GM18507 (cell line): ENCODE measurements at places on chromosomes 3 and 15.
A peak's percentile ranks its signal among the peaks of the same experiment; 100 is the strongest.

- DNase-seq = no peak
These were observed 110.7 kb downstream of the PLD1 start for GRCh38 chr3:171699601-171700000.

- no peak for DNase-seq
These were observed 323.8 kb upstream of the DNAJC19 start for GRCh38 chr3:181313335-181313734.

- no peak for DNase-seq
These were observed 47.4 kb upstream of the TMC3 start for GRCh38 chr15:81421461-81421860.

DNA sequence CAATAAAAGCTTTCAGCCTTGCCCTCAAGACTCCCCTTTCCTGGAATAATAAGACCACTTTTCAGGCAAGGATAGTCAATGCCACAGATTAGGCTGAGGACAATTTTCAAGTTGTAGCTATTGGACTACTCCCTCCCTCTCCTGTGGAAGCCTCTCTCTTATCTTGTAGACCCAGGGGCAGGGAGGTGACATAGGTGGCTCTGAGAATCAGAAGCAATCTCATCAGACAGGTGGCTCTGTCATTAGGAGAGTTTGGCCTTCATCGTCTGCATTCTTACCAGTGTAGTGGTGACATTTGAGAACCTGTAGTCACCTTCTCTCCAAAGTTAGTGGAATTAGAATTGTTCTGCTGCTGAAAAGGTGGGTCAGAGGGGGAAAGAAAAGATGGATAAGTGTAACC, 80.0 kb downstream of the LARS2 start:
- no peak for DNase-seq

GRCh38 chr3:184336547-184337398, 627 bp upstream of the FAM131A start:
- DNase-seq = no peak

DNA sequence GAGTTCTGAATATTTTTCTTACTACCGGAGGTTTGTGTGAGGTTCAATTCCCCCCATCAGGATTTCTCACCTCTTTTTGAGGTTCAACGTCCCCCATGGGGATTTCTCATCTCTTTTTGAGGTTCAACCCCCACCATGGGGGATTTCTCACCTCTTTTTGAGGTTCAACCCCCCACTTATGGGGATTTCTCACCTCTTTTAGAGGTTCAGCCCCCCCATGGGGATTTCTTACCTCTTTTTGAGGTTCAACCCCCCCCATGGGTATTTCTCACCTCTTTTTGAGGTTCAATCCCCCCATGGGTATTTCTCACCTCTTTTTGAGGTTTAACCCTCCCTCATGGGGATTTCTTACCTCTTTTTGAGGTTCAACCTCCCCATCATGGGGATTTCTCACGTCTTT, 26.3 kb downstream of the NDUFB4 start:
- no peak for DNase-seq

DNA sequence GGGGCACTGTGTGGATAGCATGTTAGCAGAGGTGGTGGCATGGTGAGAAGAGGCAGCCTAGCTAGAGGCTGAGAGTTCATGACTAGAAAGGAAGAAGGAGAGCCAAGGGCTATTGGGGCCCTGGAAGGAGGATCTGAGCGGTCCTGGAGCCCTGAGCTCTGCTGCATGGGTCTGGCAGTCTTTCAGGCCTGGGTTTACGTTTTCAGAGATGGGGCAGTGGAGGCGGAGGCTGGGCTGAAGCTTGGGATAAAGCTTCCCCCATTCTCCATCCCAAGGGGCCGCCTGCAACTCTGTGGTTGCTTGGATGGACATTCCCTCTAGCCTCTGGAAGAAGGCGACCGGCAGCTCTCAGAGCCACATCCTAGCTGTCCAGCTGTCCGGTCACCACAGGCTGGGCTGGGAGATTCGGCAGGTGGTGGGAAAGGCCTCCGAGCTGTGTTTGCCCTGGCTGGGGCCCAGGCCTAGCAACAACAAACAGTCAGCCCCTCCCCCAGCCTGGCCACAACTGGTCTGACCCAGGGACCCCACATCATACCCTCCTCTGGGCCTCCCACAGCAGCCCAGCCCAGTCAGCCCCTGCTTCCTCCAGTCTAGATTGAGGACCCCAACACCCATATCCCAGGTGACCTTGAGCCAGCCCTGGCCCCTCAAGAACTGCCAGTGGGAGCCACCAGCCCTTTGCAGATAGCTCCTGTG, 1.8 kb upstream of the SLC38A3 start:
- DNase-seq = no peak

- DNase-seq = no peak
These were observed 486.7 kb downstream of the DIPK2A start for GRCh38 chr3:144458283-144458682.

DNA sequence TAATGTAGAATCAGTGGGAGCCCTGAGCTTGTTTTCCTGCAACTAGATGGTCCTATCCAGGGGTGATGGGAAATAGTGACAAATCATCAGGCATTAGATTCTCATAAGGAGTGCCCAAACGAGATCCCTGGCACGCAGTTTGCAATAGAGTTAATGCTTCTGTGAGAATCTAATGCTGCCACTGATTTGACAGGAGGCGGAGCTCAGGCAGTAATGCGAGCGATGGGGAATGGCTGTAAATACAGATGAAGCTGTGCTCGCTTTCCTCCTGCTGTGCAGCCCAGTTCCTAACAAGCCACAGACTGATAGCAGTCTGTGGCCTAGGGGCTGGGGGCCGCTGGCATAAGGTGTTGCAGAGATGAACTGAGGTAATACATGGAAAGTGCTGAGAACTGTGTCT, 28.3 kb upstream of the TMEM42 start:
- no peak for DNase-seq

- DNase-seq = no peak
These were observed 140.9 kb downstream of the FOXP1 start for GRCh38 chr3:71442652-71443042.

DNA sequence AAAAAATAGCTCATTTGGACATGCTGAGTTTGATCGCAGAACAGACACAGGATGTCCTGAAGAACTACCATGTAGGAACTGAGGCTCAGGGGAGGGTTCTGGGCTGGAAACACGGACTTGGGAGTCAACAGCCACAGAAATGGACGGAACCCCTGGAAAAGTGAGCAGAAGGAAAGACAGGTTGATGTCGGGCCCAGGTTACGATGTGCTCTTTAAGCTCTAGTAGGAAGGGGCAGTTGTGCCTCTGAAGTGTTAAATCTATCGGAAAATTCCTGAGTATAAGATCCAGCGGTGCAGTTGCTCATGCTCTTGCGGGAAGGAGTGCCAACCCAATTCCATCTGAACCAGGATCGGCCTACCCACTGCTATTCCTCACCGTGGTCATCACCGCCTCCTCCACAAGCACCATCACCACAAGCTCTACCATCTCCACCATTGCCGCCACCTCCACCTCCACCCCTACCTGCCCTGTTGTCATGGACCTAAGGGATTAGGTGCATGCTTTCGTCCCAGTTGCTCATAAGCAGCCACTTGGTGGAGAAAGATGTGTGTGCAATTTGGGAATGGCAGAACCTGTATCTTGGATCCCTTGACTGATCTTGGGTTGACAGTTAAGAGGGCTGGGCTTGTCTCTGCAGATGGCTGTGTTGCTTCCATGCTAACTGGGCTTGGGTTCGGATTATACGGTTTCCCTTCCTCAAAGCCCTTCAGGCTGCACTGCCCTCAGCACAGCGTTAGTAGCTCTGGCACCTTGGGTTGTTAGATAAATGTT, 108.5 kb downstream of the ASB7 start:
- no peak for DNase-seq

DNA sequence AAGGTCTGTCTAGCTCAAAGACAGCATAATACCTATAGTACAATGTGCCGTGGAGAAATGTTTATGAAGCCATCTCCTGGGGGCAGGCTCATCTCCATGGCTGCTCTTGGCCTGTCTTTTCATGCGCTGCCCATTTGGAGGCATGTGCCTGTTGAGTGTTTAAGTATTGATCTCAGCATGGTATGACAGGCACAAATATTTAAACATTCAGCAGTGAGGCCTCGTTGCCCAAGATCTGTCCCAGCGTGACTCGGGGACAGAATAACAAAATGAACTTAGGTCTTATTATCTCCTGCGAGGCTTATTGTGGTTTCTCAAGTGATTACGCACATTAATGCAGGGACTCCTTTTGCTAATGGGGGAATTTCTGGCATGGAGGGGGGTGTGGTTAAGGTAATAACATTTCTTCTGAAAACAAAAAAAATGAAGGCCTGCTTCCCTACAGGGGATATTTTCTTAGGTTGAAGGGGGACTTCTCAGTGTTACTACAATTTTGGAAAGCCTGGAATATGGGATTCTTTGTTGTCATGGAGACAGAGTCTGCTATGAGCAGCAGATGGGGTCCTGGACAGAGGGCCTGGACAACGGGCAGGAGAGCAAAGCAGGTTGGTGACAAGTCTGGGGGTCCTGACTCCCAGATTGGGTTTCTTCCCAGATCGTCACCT, 4.4 kb upstream of the SLC6A1 start:
- DNase-seq = no peak

DNA sequence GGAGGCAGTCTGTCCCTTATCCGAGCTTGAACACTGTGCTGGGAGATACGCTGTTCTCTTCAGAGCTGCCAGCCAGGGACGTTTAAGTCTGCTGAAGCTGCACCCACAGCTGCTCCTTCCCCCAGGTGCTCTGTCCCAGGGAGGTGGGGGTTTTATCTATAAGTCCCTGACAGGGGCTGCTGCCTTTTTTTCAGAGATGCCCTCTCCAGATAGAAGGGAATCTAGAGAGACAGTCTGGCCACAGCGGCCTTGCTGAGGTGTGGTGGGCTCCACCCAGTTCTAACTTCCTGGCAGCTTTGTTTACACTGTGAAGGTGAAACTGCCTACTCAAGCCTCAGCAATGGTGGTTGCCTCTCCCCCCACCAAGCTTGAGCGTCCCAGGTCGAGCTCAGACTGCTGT, 319.9 kb upstream of the GRM7 start:
- DNase-seq = no peak

GRCh38 chr15:25733856-25734679, 129.1 kb downstream of the ATP10A start:
- DNase-seq = no peak

GRCh38 chr3:42473083-42473932, 29.1 kb upstream of the VIPR1 start:
- no peak for DNase-seq

DNA sequence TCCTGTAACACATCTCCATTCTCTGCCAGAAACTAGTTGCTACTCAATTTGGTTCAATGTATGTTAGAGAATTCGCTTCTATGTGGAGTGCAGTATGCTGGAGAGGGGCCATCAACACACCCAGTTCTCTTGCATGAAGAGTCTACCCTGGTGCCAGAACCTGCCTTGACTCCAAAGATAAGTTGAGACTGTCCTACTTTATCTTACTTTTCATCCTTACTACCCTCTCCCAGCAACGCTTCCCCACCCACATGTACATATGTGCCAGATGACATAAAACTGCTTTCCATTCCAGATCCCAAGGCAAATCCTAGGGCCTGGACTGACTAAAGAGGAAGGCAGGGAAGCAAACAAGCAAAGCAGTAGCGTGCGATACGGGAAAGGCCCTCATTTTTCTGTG, 442.6 kb upstream of the THRB start:
- no peak for DNase-seq

GRCh38 chr15:90407871-90408317, 19.9 kb downstream of the IQGAP1 start:
- no peak for DNase-seq

- no peak for DNase-seq
These were observed 244.5 kb downstream of the FGF12 start for GRCh38 chr3:192482809-192483208.

- DNase-seq = peak; percentile 85
These were observed 6.7 kb upstream of the ACSBG1 start for GRCh38 chr15:78241017-78241416.

- DNase-seq = no peak
These were observed at the start of gene ALDH1L1 for GRCh38 chr3:126180477-126181397. ALDH1L1 (minus strand) TSS chr3:126180586; CDS start chr3:126160979, 19,607 bp downstream.

DNA sequence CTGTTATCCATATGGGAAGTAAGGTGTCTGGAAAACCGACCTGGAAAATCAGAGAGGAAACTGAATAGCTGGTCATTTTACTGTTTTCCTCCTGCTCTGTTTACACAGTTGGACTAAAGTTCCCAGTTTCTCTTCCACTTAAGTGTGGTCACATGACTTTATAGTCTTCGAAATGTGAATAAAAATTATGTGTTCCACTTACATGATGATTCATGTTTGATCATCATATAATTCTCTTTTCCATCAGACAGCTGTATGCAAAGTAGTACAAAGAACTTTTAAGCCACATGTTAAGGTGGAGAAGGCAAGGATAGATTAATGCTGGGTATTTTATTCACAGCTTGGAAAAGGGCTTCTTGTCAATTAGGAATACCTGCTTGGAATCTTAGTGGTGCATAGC, 525.5 kb upstream of the BCHE start:
- no peak for DNase-seq

DNA sequence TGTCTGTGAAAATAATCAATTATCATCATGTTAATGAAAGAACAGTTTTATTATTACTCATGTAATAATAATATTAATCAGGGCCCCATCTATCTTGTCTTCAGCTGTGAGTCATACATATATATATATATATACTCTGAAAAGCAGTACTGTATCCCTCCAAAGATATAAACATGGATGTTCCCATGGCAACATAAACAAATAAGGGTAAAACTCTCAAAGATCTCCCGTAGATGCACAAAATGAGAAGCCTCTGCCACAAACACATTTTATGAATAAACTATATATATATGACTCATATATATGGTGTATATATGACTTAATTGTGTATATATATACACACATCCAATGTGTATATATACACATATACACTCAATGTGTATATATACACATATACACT, 163.8 kb upstream of the ARHGEF26 start:
- DNase-seq = no peak

- no peak for DNase-seq
These were observed 10.5 kb upstream of the ABHD2 start for GRCh38 chr15:89077750-89078149.

GRCh38 chr3:23662079-23662617, 143.6 kb upstream of the UBE2E1 start:
- DNase-seq = no peak

DNA sequence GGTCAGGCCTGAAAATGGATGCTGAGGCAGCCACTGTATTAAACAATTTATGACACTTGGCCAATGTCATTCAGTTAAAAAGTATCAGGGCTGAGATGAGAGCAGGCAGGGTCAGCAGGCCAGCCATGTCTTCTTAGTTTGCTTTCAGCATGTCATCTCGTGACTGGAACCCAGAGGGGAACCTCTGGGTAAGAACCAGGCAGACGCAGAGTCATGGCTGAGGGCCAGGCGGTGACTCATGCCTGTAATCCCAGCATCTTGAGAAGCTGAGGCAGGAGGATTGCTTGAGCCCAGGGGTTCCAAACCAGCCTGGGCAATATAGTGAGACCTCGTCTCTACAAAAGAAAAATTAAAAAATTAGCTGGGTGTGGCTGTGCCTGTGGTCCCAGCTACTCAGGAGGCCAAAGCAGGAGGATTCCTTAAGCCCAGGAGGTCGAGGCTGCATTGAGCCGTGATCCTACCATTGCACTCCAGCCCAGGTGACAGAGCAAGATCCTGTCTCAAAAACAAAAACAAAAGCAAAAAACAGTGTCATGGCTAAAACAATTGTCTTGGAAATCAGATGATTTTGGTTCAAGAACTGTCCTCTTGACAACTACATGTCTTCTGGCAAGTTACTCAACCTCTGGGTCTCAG, 11.7 kb downstream of the BCL2L10 start:
- no peak for DNase-seq

- DNase-seq = no peak
These were observed 616.9 kb downstream of the ZIC1 start for GRCh38 chr3:148026009-148026588.

GRCh38 chr15:72562878-72563277, 88.7 kb downstream of the ARIH1 start:
- no peak for DNase-seq

GRCh38 chr3:100384733-100385525, 16.0 kb downstream of the TOMM70 start:
- DNase-seq = no peak
